AG09309 (cell line): ENCODE measurements at places on chromosomes 11 and 22.

DNA sequence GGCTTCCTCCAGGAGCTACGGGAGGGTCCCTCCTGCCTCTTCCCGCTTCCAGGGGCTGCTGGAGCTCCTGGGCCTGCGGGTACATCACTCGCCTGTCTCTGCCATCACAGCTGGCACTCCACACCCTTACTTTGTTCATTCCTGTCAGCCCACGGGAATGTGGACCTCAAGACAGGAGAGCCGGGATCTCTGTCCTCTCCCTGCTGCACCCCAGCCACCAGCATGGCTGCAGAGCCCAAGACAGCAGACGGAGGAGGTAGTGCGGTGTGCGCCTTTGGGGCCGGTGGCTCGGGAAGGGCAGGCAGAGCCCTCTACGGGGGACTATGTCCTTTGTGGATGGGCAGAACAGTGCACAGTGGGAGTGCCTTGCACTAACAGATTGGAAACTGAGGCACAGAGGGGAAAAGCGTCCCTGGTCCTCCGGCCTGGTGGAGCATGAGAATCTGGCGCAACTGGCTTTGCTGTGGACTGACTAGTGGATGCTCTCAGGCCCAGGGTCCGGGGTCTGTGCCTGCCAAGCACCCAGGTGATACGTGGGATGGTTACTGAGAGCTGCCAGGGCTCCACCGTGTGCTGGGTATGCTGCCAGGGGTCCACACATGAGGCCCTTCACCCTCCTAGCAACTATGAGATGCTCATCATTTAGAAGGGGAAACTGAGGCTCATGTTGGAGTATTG lies 47.3 kb downstream of the IGF2 start:
- DNase-seq = no peak

DNA sequence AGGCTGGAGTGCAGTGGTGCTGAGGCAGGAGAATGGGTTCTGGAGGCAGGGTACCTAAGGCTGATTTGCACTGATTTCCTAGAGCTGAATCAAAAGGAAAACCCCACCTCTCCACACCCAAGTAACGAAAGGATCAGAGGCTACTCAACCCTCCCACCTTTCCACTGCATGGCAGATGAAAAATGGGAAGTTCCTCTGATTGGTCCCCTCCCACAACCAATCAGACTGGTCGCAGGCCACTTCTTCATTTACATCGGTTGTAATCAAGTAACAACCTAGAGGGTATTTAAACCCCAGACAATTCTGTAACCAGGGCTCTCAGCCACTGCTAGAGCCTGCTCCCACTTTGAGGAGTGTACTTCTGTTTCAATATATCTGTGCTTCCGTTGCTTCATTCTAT lies 18.6 kb upstream of the PARVB start:
- no peak for DNase-seq

GRCh38 chr22:44211256-44211945 lies 30.7 kb downstream of the PARVG start:
- no peak for DNase-seq

DNA sequence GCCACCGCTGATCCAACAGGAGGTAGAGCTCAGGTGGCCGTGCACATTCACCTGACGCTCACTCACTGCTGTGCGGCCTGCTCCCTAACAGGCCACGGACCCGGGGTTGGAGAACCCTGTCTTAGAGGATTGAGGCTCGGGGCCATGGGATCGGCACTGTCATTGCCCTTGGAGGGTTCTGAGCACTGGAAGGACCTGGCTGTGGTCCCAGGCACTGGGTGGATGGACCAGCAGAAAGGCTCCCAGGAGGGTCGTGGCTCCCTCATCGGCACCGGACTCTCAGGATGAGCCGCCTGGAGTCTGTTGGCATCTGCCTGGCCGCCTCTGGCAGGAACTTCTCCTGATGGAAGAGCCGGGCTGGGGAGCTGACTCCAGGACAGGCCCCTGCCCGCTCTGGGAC lies 6.5 kb downstream of the KCNQ1 start:
- no peak for DNase-seq

- no peak for DNase-seq
Measured at GRCh38 chr11:12243911-12244550, 133.3 kb upstream of the PARVA start.

DNA sequence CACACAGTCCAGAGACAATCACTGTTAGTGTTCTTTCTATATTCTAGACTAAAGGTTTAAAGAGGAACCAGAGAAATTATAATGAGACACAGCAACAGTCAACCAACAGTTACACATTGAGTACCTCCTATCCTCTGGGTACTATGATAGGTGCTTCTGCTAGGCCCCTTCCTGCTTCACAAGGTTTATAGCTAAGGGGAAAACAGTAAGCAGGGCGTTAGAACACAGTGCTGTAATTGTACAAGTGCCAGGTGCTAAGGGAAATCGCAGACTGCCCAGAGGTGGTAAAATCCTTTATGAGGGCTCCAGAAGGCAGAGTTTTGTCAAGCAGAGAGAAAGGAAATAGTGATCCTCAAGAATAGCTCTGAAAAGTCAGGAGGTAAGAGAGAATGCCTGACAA lies 297.2 kb upstream of the FAT3 start:
- DNase-seq = no peak

- no peak for DNase-seq
Measured at GRCh38 chr22:33756508-33756949, 163.7 kb downstream of the LARGE1 start.

- no peak for DNase-seq
Measured at GRCh38 chr11:78841456-78842060, 266.9 kb upstream of the NARS2 start.

GRCh38 chr11:45844822-45845578 lies 2.3 kb upstream of the CRY2 start:
- no peak for DNase-seq

GRCh38 chr11:93904716-93905115 lies 54.3 kb upstream of the VSTM5 start:
- DNase-seq = no peak

DNA sequence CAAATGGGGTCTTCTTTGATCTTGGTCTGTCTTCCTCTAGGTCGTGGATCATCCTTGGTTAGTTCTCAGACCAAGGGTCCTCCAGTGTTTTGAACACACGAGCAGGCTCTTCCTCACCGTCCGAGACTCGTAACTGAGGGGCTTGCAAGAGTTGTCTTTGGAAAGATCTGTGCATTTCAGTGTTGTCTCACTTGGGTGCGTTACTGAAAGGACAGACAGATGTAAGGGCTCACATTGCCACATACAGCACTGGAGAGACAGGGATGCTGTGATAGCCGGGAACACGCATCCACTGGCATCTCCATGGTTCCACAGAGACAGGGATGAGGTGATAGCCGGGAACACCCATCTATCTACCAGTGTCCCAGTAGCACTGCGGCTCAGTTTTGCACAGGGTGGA lies 15.7 kb downstream of the GLB1L2 start:
- no peak for DNase-seq

GRCh38 chr22:22916215-22916951 lies 28.8 kb downstream of the IGLL5 start:
- DNase-seq = no peak

- DNase-seq = peak; percentile 14
Measured at GRCh38 chr11:45092901-45093760, 53.3 kb upstream of the PRDM11 start.

DNA sequence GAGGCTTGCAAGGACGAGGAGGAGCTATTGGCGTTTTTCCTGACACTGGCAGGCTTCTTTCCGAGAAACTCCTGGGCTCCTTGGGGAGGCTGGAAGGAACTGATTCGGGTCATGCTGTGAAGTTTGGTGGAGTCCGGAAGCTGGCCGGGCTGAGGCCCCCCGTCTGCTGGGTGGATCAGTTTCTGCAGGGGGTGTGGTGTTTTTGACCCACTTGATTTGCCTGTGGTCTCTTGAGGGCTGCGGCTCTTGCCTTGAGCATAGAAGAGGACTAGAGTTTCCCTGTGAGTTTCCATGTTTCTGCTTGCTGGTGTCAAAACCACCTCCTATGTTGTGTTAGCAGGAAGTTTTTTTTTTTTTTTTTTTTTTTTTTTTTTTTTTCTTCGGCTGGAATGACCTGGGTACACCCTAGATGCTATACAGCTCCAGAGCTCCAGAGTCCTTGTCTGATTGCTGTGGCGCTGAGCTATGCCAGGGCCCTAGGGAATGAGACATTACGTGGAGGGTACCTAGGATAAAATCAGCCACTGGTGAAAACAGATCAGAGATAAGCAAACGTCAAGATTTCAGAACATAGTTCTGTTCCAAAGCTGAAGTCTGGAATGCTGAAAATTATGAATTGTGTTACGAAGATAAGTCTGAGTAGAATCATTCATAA lies 728 bp downstream of the TBC1D22A start:
- no peak for DNase-seq
